ENCODE measurements at places on chromosomes 4 and X.

- no peak for DNase-seq
Observed at GRCh38 chr4:113447061-113447460, 314.5 kb downstream of the CAMK2D start.

DNA sequence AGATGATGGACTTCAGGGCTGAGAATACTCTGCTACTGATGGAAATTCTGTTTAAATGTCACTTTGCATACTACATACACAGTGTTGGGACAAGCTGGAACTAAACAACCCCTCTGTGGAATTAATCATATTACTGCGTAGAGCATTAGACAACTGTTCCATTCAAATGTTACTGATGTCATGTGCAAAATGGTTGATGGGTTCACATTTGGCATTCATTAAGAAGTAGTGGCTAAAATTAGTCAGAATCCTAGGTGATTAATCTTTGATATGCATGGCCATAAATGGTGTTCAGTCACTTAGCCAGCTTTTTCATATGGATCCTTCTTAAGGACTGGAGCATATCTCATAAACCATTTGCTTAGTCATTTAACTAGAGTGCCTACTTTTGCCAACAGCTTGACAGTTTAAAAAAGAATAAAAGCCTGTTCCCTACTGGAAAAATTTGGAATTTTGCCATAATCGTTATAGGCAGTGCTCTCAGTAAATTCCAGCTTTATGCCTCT, 105.2 kb downstream of the RNF150 start:
- DNase-seq: no peak

- DNase-seq: no peak
Observed at GRCh38 chr4:13635286-13635799, 7.8 kb upstream of the BOD1L1 start.

- no peak for DNase-seq
Observed at GRCh38 chr4:5982156-5982973, 35.9 kb downstream of the C4orf50 start.

- DNase-seq: no peak
Observed at GRCh38 chrX:130418066-130418465, 16.3 kb downstream of the RBMX2 start.

- DNase-seq: no peak
Observed at GRCh38 chr4:74120086-74120485, 21.1 kb upstream of the CXCL2 start.

DNA sequence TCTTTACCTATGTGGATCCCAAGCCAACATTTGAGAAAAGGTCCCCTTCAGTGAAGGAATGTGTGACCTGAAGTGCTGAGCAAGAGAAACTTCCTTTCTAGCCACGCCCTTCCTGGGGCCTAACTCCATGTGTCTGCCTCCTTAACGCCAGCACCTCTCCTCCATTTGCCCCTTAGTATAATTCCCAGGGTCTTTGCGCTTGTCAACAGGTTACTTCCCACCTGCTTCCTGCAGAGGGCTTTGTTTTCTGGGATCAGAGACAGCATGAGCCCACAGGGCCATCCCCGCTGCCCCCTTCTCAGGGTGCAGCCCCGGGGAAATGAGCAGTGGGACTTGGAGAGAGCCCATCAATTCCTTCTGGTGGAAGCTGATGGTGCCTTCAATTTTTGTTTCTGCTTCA, 45.9 kb upstream of the DRD5 start:
- DNase-seq: no peak

DNA sequence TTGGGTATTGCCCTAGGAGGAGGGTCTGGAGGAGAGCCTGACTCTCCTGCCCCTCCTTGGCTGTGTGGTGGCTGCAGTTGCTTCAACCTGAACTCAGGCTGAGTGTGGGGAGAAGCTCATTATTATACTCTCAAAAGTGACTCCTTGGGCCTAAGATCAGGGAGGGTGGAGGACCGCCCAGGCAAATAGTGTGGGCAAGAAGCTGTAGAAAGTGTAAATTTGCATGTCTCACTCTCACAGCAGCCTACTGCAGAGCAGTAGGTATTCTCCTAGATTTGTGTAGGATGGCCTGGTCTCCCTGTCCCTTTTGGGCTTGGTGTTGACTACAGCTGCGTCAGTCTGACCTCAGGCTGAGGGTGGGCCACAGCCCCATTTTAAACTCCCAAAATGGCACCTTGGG, 156.1 kb downstream of the ZNF330 start:
- no peak for DNase-seq

- no peak for DNase-seq
Observed at GRCh38 chr4:74618659-74619058, 173.7 kb downstream of the AREG start.

DNA sequence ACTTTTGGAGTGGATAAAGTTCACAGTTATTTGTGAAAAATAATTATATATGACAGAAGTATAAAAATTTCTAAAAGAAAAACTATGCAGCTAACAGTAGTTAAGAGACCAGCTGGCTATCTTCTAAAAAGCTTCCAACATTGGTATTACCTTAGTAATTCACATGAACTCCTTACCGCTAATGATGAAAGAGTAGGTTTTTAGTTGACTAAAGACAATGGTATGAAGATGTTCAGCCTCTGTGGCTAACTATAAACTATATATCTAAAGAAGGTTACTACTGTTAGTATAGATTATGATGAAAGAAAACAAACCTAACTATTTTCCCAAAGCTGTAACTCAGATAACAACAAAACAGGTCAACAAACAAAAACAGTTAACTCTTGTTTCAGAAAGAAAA, 10.4 kb downstream of the CCNI start:
- DNase-seq: no peak

- DNase-seq: no peak
Observed at GRCh38 chrX:136055651-136056221, 70.5 kb downstream of the SLC9A6 start.

DNA sequence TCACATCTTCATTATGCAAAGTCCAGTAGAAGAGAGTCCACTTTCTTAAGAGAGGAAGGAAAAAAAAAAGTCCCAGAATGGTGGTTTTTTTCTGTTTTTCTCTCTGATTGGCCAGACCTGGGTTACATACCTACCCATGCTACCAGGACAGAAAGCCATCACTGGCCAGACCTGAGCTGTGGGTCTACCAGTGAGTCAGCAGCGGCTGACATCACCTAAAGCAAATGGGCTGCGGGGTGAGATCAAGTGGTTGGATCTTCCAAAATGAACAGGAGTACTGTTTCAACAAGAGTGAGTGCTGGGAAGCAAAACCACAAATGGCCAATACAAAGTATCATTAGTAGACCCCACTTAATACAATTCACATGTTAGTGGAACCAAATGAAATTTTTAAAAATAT, 1.6 kb upstream of the NDST3 start:
- DNase-seq: no peak

DNA sequence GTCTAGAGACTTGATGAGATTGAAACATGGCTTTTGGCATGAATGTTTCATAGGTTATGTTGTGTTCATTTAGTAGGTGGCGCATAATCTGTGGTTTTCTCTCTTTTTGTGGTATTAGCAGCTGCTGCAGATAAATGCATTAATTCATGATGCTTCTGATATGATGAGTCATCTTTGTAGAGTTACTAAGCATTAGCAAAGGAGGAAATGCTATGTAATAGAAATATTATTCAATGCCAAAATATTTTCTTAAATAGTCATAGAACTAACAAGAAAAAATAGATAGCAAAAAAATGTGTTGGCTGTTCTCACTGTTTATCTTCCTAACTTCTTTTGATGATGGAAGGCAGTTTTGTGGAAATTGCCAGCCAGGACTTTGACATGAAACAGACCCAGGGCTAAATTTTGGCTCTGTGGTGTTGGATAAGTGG, 3.6 kb downstream of the ZXDB start:
- DNase-seq: no peak

DNA sequence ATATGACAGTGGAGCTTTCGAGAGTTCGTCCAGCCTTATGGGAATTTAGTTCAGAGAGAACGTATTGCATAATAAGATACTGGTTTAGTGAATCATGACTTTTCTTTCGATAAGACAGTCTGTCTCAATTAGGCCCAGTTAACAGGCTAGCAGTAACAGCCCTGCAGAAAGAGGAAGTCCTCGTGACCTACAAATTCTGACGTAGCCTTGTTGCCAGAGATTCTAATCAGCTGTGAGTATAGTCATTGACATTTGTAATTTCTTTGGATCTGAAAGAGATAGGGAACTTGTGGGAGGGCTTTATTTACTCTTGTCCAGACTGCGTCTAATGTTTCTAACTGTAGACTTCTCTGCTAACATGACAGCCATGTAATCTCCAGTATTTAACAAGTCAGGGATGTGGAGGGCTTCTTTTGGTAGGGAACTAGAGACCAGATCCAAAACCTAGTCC, 15.8 kb downstream of the ART3 start:
- no peak for DNase-seq

GRCh38 chrX:41240509-41240908, 93.5 kb upstream of the DDX3X start:
- no peak for DNase-seq

- no peak for DNase-seq
Observed at GRCh38 chrX:69143530-69143929, 21.7 kb downstream of the PJA1 start.

DNA sequence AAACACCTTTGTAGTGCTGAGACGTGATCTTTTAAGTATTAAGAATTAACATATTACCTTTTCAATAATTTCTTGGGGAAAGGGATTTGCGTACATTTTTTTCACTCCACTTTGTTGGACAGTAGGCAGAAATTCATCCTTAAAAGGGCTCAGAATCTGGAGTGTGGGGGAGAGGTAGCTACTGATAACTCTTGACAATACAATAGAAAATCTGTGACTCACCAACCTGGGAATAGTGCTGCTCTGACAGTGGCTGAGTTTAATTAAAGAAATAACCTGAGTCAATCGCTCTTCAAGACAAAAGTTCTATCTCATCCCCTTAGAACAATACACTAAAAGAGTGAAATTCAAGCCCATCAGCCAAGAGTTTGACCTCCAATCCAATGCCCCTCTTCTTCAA, 60.2 kb downstream of the SLC9A7 start:
- no peak for DNase-seq

GRCh38 chr4:151437505-151437904, 28.5 kb downstream of the FHIP1A start:
- no peak for DNase-seq

GRCh38 chr4:100935090-100935489, 412.2 kb downstream of the PPP3CA start:
- DNase-seq: no peak

DNA sequence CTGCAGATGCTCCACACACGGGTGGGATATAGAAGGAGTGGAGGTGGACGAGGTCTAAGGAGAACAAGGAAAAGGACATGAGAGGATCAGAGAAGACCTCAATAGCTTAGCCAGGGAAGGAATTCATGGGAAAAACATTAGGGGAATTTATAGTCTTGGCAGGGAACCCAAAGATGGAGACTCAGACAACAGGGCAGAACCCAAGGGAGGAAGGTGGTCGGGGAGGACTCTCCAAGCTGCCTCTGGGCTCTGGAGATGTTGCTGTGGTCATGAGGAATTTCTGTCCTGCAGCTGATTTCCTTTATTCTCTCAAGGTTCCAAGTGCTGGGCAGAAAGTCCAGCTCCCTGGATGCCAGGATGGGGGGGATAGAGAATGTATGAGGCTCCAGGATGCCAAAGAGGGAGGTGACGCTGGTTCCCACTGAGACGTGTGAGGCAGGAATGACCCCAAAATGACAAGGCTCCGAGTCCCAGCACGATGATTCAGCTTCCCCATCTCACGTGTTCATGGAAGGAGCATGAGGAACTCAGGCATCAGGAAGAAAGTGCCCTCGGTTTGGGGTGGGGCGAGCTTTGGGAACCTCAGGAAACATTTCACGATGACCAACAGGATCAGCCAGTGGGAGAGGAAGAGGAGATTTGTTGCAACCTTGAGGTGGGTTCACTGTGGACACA, 57.0 kb upstream of the PPP2R3B start:
- DNase-seq: no peak

DNA sequence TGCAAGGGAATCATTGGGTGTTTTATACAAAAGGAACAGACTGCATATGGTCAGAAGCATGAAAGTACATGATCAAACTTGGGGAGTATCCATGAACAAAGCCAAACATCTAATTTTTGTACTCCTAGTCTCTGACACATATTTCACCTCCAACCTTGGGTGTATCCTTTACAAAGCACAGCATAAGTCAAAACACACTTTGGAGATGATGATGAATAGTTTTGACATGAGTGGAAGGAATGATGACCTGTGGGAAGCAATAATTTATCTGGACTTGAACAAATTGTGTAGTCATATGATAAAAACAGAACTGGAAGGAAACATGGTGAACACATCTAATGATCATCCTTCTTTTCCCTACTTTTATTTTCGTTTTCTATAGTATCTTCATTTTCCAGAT, 108.7 kb upstream of the PLS3 start:
- no peak for DNase-seq

GRCh38 chr4:97851115-97851514, 292.2 kb downstream of the STPG2 start:
- DNase-seq: no peak

- no peak for DNase-seq
Observed at GRCh38 chr4:56757261-56757746, 64.2 kb downstream of the SPINK2 start.

All from stimulated activated CD8-positive, alpha-beta memory T cell treated with anti-CD3 and anti-CD28 coated beads, Interleukin-2, amount 100 ng/mL, for 1 hour (primary cell).